ENCODE measurements at places on chromosomes 7 and 10.

GRCh38 chr7:144388950-144389349 lies 14.5 kb downstream of the NOBOX start:
- DNase-seq = no peak

DNA sequence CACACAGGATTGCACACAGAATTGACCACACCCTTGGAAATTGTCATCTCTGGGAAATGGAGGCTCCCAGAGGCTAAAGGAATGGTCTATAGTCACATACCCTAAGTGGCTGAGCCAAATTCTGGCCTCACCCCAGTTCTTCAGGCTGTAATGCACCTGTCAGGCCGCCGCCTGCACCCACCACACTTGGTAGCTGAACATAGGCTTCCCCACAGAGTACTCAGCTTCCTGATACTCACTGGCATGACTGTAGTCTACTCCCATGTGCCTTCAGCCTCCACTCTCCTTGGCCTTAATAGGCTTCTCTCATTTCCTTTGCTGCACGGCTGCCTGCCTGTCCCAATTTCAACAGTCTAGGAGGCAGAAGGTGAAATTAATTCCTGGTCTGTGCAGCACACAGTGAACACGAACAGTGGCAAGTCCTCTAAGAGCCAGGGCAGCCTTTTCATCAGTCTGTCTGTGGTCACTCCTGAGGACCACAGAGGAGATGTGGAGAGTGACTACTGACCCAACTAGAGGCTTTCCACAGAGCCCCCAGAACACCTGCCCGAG lies 42.5 kb downstream of the NUDCD3 start:
- no peak for DNase-seq

DNA sequence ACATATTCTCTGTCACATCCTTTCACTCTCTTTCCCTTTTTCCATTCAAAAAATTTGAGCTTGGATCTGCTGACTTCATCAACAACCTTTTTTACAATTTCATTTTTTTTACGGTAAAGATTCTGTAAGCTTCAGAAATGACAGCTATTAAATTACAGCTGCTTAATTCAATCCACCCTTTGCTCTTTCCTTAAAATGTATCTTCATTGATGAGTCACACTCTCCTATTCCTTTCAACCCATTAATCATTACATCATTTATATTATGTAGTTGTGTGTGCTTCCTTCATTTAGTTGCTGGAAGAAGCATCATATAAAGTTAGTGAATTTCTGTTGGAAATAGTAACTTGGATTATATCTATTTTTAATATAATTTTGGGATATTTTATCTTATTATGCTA lies 67.1 kb upstream of the MAGI2 start:
- DNase-seq = no peak

- no peak for DNase-seq
Measured at GRCh38 chr10:43731486-43731885, 82.8 kb upstream of the ZNF32 start.

GRCh38 chr10:21507150-21507549 lies 18.3 kb downstream of the SKIDA1 start:
- no peak for DNase-seq
